ENCODE measurements at places on chromosomes 3 and 15. TPM values are rescaled to one million over a fixed set of nuclear protein-coding genes. Genes with fewer than 3 reads are reported as not detected.

OR5K2 gene
- not detected for total RNA-seq

GRAMD1C gene
- 7.7 TPM for total RNA-seq

GPR171 gene
- not detected for total RNA-seq

TGM4 gene
- 0.09 TPM for total RNA-seq

MYLK gene
- 13.3 TPM for total RNA-seq

PHLDB2 gene
- 36.0 TPM for total RNA-seq

PPP4R2 gene
- total RNA-seq, result 117 TPM

PEX11A gene
- total RNA-seq, result 6.3 TPM

FRMD5 gene
- total RNA-seq, result 2.3 TPM

GPR27 gene
- 13.4 TPM for total RNA-seq

ZBTB20 gene
- total RNA-seq, result 30.7 TPM

TRH gene
- 0.13 TPM for total RNA-seq

GOLGA8J gene
- not detected for total RNA-seq

CD200R1 gene
- total RNA-seq, result 1.8 TPM

SEMA3F gene
- total RNA-seq, result 101 TPM

DUOX1 gene
- total RNA-seq, result 7.2 TPM

OIP5 gene
- 5.3 TPM for total RNA-seq

SLC35G2 gene
- total RNA-seq, result 0.88 TPM

DOCK3 gene
- 21.4 TPM for total RNA-seq

IQCF5 gene
- not detected for total RNA-seq

CPEB1 gene
- 0.69 TPM for total RNA-seq

IL1RAP gene
- 13.9 TPM for total RNA-seq

BCL2A1 gene
- total RNA-seq, result 0.49 TPM

GOLGA6A gene
- total RNA-seq, result 0.20 TPM

HES1 gene
- total RNA-seq, result 108 TPM

MRPS25 gene
- 66.3 TPM for total RNA-seq

GP5 gene
- total RNA-seq, result 0.11 TPM

NEK11 gene
- total RNA-seq, result 9.8 TPM

GOLGA8S gene
- 0.50 TPM for total RNA-seq

NUDT16 gene
- total RNA-seq, result 17.4 TPM

XIRP1 gene
- total RNA-seq, result not detected

TMEM45A gene
- 25.7 TPM for total RNA-seq

LIPC gene
- total RNA-seq, result not detected

TPM1 gene
- total RNA-seq, result 667 TPM

GLCE gene
- total RNA-seq, result 22.0 TPM

INSYN1 gene
- total RNA-seq, result 12.7 TPM

TUSC7 gene
- not detected for total RNA-seq

CPLX3 gene
- 0.14 TPM for total RNA-seq

IQCF6 gene
- not detected for total RNA-seq

JMJD7 gene
- 27.6 TPM for total RNA-seq

CFAP100 gene
- total RNA-seq, result not detected

FAM3D gene
- total RNA-seq, result 0.16 TPM

ASB14 gene
- total RNA-seq, result not detected

ECE2 gene
- total RNA-seq, result not detected

SERPINI2 gene
- total RNA-seq, result not detected

EIF3J gene
- total RNA-seq, result 75.7 TPM

DUOXA2 gene
- total RNA-seq, result not detected

DUT gene
- 78.7 TPM for total RNA-seq

MOBP gene
- not detected for total RNA-seq

SMAD6 gene
- total RNA-seq, result 176 TPM

TICRR gene
- total RNA-seq, result 10.2 TPM

All from mesothelial cell of epicardium (in vitro differentiated cells).